ENCODE measurements at places on chromosomes 16 and 17.

DNA sequence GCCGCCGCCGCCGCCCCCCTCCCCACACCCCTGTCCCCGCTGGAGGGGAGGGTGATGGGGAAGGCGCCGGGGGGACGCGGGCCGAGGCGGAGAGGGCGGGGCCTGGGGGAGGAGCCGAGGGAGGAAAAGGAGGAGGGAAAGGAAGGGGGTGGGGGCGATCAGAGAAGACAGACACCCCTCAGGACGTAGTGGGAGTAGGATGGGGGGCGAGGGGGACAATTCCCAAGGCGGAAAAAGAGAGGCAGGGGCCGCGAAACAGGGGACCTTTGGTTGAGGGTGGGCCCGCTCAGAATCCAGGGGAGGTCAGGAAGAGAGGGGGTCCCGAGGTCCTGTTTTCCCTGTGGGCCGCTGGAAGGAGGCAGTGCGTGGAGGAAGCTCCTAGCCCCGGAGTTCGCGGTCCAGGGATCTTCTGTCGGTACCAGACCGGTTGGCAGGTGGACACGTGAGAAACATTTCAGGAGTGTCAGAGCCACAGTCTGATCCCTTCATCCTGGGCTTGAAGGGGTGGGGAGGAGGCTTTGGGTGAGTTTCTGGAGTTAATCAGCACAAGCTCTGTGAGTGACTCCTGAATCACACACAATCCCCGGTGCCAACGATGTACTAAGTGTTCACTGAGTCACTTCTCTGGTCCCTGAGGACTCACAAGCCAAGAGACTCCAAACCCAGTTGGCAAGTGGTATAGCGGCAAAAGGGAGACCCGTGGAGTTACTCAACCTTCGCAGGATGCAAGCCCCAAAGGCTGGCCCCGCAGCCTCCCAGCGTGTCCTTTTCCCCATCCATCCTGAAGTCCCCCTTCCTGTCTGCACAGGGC, at the start of gene XYLT1:
Gene XYLT1 (minus strand): TSS at position 53 of the 811 bp plus-strand sequence. CDS start 164 bp downstream, outside the sequence.
- peak; percentile 58 for DNase-seq

DNA sequence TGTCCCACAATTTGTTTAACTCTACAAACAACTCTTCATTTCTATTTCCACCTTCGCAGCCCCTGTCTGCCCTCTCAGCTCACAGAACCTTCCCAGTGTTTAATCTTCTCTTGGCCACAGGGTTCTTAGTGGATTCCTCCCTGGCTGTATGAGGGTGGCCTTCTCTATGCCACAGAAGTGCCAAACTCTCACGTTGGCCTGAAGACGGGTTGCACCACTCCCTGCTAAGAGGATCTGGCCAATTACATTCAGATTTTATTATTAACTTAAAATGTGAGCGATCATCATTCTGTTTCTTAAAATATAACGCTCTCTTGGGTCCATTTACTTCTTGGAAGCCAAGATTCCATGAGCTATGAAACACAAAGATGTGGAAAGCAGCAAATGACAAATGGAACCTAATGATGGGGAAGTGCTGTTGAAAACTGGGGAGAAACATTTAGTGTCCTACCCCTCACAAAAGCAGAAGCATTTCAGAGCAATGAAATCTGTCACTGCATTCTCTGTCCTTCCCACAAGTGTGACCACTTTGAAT, 91.3 kb upstream of the NOG start:
- no peak for DNase-seq

- DNase-seq, result no peak
Measured at GRCh38 chr17:63945784-63946439, 13.8 kb upstream of the CD79B start.

DNA sequence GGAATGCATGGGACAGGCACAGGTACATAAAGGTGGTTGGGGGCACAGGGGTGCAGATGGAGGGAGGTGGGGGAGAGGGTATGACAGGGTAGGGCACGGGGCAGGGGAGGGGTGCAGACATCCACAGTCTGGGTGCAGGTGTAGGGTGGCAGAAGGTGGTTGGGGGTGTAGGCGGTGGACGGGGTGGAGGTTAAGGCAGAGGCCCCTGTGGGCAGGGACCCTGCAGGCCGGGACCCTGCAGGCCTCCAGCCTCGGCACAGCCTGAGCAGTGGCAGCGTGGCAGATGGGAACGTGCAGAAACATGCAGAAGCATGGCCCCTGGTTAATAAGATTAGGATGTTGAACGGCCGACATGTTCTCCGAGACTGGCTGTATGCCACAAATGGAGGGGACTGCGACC, 115.2 kb downstream of the RBFOX3 start:
- DNase-seq, result no peak

DNA sequence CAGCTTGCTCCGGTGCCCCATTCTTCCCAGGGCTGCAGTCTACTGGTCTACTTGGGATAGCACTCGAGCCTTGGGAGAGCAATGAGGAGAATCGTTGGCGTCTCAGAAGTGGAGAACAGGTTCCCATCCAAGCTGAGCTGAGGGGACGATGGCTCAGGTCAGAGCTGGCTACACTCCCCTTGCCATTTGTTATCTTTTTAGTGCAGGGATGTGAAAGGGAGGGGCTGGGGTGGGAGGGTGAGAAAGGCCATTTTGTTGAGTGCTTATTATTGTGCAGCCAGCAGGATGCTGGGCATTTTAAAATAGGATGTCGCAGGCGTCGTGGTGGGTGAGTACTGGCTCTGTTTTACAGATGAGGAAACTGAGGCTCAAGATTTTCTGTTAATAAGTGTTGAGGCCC, 410.8 kb downstream of the SNX29 start:
- DNase-seq, result no peak

- peak; percentile 11 for DNase-seq
Measured at GRCh38 chr17:6413065-6413464, 21.9 kb downstream of the AIPL1 start.

DNA sequence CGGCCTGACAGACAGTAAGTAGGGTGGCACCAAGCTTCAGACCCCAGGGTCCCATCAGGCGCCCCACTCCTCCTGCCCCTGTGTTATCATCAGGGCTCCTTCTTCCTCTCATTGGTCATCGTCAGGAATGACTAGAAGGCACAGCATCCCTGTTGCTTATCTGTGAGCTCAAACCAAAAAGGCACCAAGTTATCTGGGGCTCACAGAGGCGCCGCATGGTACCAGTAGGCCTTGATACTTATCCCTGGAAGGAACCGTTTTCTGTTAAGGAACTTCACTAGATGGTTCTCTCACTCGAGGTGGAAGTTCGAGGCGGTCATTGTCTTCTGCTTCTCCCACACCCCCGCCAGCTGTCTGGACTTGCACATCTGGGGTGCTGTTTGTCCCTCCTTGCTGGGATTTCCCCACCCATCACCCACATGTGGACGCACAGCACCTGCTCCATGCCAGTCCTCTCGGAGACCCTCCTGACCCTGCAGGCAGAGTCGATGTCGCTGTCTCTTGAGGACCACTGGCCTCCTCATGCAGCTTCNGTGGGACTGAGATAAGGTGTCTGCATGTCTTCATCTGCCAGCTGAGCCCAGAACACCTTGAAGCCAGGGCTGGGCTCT, 52.1 kb downstream of the METRNL start:
- no peak for DNase-seq

DNA sequence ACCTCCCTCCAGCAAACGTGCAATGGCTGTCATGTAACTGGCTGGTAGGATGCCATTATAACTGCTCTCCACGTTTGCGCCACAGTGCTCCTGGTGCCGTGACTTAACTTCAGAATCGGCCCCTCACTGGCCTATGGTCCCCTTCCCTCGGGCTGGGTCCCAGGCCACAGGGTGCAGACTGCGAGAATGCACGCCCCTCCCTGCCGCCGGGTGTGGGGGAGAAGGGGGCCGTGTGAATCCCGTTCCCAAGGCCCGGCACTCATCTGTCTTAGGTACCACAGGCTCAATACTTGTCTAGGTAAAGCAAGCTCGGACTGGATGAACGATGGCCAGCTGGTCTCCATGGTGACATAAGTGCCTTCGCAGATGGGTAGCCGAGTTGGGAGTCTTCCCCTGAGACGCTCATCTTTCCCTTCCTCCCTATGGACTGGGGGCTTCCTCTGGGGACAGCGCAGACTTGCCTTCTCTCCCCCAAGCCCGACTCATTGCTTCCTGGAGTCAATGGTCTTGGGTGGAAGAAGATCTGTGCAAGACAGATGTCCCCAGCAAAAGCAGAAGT, 37.8 kb downstream of the TIMM22 start:
- no peak for DNase-seq

GRCh38 chr16:52825892-52826291, 226.8 kb downstream of the CHD9NB start:
- DNase-seq, result no peak

- no peak for DNase-seq
Measured at GRCh38 chr16:57620335-57621231, 7.8 kb upstream of the ADGRG1 start.

- no peak for DNase-seq
Measured at GRCh38 chr16:76490036-76490639, 212.9 kb downstream of the CNTNAP4 start.

GRCh38 chr17:13940858-13941665, 128.2 kb upstream of the COX10 start:
- no peak for DNase-seq

- DNase-seq, result no peak
Measured at GRCh38 chr16:1825864-1826690, 548 bp downstream of the HAGH start.

GRCh38 chr17:76270770-76271668, 5.9 kb downstream of the UBALD2 start:
- no peak for DNase-seq

DNA sequence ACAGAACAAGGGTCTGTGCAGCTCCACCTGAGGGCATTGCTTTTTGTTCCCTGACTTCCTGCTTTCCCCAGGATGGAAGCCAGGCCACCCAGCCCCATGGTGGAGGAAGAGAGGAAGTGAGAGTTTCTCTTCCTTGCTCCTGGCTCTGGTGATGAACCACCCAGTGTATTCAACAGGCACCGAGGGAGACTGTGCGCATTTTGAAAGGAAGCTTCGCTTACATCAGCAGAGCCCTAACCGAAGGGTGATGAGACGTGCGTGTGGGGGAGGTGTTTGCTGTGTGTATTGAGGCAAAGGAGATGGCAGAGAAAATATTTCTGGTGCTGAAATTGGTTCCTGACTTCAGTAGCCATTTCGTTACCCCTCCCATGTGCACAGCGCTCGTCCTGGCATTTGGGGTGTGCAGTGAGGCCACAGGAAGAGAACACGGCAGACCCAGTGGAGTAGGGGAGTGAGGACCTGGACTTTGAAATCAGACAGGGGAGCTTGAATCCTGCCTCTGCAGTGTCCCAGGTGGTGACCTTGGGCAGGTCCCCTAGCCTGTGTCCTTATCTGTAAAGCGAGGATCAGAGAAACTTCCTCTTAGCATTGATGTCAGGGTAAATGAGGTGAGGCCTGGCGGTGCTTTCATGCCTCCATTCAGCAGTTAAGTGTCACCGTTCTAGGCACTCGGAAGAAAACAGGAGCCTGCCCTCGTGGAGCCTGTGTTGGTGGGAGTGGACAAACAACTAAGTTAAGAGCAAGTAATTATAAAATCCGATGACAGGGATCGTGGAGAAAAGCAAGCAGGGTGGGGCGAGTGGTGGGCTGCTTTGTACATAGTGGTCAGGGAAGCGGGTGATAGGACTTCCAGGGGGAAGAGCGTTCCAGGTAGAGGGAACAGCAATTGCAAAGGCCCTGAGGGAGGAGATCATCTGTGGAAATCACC, 7.4 kb downstream of the CMIP start:
- peak; percentile 11 for DNase-seq

GRCh38 chr16:58727028-58727781, 6.9 kb downstream of the GOT2 start:
- no peak for DNase-seq

DNA sequence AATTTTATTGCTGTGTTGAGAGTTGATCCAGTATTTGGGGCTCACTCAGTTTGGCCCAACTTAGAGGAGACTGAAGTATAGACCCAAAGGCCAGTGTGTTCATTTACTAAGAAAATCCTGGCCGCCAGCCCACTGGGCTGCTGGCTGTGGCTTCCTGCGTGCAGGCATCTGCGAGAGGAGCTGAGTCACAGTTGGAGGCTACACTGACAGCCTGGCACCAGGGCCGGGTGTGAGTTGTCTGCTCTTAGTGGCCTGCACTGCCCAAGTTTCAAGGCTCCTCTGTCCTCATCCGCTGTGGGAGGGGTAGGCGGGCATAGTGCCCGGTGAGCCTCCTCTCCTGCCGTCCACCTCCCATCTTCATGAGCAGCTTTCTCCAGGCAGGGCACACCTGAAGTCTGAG, 54.2 kb downstream of the PLD6 start:
- DNase-seq, result peak; percentile 23

- no peak for DNase-seq
Measured at GRCh38 chr17:9487406-9487805, 88.2 kb downstream of the STX8 start.

- DNase-seq, result no peak
Measured at GRCh38 chr16:47887496-47887895, 268.3 kb downstream of the ABCC12 start.

DNA sequence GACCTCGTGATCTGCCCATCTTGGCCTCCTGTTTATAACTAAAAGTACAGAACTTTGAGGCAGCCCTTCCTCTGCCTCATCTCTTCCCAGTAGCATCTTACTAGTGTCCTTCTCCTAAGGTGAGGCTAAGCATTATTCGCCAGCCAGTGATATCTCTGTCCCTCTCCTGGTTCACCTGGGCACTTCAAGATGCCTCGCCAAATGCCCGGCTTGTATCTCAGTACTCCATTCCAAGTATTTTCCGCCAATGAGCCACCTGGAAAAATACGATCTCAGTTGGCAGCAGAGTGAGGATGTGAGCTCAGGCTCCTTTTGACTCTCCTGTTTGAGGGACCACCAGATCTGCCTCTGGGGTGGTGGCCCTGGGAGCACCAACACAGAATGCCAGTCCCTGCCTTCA, 25.9 kb upstream of the WSCD1 start:
- no peak for DNase-seq

DNA sequence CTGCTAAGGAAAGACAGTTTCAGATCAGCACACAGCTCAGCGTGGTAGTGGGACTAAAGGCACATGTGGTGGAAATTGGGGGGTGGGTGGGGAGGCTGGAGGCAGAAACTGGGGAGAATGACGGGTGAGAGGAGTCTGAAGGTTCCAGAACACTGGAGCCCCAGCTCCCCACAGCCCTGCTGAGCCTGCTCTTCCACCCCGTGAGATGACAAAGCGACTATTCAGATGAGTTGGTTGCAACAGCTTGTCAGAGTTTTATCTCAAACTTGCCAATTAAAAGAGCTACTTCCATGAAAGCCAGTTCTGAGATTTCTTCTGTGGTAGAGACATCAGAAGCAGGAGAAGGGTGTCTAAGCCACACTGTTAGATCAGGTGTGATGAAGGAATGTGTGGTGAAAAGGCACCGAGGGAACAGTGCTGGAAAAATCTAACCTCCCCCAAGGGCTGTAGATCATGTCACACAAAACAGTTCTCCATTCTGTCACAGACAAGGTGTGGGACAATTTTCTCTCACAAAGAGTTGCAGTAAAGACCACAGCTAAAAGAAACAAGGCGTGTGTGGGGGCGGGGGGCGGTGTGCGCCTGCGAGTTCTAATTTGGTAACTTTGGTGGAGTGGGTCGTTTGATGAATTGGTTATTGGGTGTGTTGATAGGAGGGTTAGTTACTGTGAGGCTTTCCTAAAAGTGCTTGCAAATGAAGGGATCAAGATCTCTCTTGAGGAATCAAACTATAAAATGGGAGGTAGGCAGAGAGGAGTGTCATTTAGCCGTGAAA, 39.0 kb downstream of the CCDC182 start:
- no peak for DNase-seq

All from bone marrow (tissue), 2 donors.